ENCODE measurements at places on chromosomes 12 and 14. TPM values are rescaled to one million over a fixed set of nuclear protein-coding genes. Genes with fewer than 3 reads are reported as not detected.

GRCh38 chr12:85059594-85059993 lies 23.4 kb downstream of the LRRIQ1 start:
- no peak for DNase-seq

Gene LGR5
- 0.06 TPM for total RNA-seq

Gene PIANP
- 0.34 TPM for total RNA-seq

DNA sequence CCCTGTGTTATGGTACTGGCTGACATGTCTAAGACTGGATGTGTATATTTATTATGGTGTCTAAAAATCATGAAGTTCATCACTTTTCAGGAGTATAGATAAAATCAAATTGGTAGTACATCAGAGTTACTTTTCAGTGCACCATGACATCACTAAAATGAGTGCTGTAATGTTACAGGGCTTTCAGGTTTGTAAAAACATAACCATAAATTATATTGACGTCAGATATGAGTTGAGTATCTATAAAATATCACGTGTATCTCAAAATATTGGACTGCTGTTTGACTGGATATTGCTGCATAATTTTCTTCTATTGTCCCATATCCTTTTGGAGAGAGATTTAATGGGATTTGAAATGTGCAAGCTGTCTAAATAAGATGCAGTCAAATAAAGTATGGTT lies 22.0 kb downstream of the NAA30 start:
- DNase-seq, result no peak

Gene KRT82
- total RNA-seq, result not detected

Gene P2RX2
- total RNA-seq, result not detected

DNA sequence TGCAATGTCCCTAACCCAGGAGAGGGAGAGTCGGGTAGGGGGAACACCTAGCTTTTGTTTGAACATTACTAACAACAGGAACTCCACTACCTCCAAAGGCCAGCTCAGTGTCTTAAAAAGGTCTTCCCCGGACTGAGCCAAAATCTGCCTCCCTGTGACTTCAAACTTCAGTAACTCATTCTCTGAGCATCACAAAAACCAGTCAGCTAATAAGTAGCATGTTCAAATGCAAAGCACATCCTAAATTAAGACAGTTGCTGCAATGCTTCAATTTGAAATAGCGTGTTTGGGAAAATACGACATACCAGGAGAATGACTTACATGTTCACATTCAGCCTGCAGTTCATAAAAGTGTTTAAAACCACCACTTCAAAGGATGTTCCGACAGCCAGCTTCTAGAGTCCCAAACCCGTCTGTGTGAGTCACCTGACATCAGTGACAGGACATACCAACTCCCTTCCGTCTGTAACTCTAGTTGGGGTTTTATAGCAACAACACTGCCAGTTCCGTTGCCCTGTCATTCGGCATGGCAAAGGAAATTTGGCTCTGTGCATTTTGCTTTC lies 13.0 kb downstream of the ZFP36L1 start:
- DNase-seq, result peak; percentile 99

Data from LHCN-M2 (cell line).